ENCODE measurements at places on chromosomes 2 and 18. TPM values are rescaled to one million over a fixed set of nuclear protein-coding genes. Genes with fewer than 3 reads are reported as not detected.
A peak's percentile ranks its signal among the peaks of the same experiment; 100 is the strongest.

Gene PXDN
- 31.2 TPM for total RNA-seq

Gene FER1L5
- total RNA-seq: 0.37 TPM

Gene PCARE
- total RNA-seq: 0.43 TPM

Gene EVA1A
- 96.9 TPM for total RNA-seq

- H3K4me1 ChIP-seq: no peaks in the 10 kb centered on the region
- no peak overlapping the region for H3K4me3 ChIP-seq
- H3K36me3 ChIP-seq: no peaks in the 10 kb centered on the region
- H3K27ac ChIP-seq: no peak overlapping the region
Measured at GRCh38 chr18:67938660-67939059, 422.1 kb upstream of the DSEL start.

- H3K4me3 ChIP-seq: peak overlapping the region; percentile 61
- no peak for DNase-seq
- H3K27me3 ChIP-seq: no peaks in the 10 kb centered on the region
- H3K27ac ChIP-seq: no peak overlapping the region
- no peaks in the 10 kb centered on the region for H3K36me3 ChIP-seq
- peaks cover 29% of the 10 kb centered on the region for H3K4me1 ChIP-seq
Measured at GRCh38 chr2:197707316-197708213, 2.4 kb downstream of the MARS2 start.

GRCh38 chr2:186554429-186554828, 35.4 kb upstream of the ITGAV start:
- H3K27me3 ChIP-seq: no peaks in the 10 kb centered on the region
- no peak overlapping the region for H3K4me3 ChIP-seq
- no peaks in the 10 kb centered on the region for H3K36me3 ChIP-seq
- DNase-seq: no peak
- H3K4me1 ChIP-seq: no peaks in the 10 kb centered on the region

DNA sequence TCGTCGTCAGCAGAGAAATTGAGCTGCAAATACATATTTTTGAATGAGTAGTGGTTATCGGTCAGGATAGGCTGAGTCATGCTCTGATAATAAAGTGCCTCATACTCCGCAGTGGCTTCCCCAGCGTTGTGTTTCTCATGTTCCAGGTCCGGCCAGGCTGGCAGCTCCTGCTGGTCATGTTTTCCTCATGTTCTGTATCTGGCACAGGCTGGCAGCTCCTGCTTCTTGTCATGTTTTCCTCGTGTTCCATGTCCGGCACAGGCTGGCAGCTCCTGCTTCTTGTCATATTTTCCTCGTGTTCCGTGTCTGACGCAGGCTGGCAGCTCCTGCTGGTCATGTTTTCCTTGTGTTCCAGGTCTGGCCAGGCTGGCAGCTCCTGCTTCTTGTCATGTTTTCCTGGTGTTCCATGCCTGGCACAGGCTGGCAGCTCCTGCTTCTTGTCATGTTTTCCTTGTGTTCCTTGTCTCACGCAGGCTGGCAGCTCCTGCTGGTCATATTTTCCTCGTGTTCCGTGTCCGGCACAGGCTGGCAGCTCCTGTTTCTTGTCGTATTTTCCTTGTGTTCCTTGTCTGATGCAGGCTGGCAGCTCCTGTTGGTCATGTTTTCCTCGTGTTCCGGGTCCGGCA, 148.9 kb downstream of the ATP9B start:
- H3K27ac ChIP-seq: no peak overlapping the region
- no peak overlapping the region for H3K4me3 ChIP-seq
- no peaks in the 10 kb centered on the region for H3K36me3 ChIP-seq
- no peak for DNase-seq

DNA sequence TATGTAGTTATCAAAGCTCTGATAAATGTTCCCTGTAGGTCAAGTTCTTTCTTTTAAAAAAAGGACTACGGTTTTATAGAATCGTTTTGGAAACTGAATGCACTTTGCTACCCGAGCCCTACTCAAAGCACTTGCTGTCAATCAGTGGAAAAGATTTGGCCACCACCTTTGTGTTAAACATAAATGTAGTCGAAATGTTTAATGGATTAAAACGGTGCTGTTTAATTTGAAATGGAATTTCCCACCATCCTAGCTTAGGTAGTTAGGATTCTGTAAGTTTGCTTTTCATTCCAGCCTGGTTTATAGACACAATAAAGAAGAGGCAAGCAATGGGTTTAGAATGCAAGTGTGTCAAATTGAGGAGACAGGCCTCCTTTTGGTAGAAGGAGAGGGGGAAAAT, 69.4 kb upstream of the MMADHC start:
- H3K36me3 ChIP-seq: no peaks in the 10 kb centered on the region
- H3K27ac ChIP-seq: no peak overlapping the region
- no peaks in the 10 kb centered on the region for H3K27me3 ChIP-seq
- no peaks in the 10 kb centered on the region for H3K4me1 ChIP-seq

DNA sequence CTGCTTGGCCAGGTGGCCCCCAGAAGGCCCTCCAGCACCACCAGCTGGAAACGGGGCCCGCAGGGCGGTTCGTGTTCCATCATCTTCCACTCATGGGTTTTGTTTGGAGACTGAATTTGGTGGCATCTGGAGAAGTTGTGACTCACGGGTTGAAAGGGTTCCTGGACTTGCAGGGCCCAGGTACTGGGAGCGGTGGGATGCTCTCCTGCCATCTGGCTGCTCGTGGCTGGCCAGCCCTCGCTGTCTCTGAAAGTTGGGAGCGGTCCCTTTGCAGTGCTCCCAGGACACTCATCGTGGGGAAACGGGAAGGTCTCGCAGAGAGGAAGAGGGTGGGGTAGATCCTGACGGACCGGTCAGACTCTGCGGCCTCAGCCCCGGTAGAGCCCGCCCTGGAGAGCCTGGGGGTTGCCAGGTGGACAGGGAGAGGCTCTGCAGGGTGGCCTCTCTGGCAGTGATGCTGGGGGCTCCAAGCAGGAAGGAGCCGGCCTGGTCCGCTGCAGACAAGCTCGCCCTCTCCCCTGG, 47.5 kb downstream of the TWIST2 start:
- no peaks in the 10 kb centered on the region for H3K4me1 ChIP-seq
- DNase-seq: no peak
- no peaks in the 10 kb centered on the region for H3K36me3 ChIP-seq
- H3K27me3 ChIP-seq: no peaks in the 10 kb centered on the region

GRCh38 chr2:200695191-200695590, 109.4 kb downstream of the AOX1 start:
- no peaks in the 10 kb centered on the region for H3K27me3 ChIP-seq
- peak; percentile 37 for DNase-seq
- no peak overlapping the region for H3K4me3 ChIP-seq
- H3K4me1 ChIP-seq: no peaks in the 10 kb centered on the region
- no peak overlapping the region for H3K27ac ChIP-seq
- H3K36me3 ChIP-seq: no peaks in the 10 kb centered on the region

GRCh38 chr2:190759749-190760213, 110.9 kb downstream of the NAB1 start:
- H3K27me3 ChIP-seq: no peaks in the 10 kb centered on the region
- peaks cover 2% of the 10 kb centered on the region for H3K4me1 ChIP-seq
- DNase-seq: no peak
- no peak overlapping the region for H3K4me3 ChIP-seq
- no peaks in the 10 kb centered on the region for H3K36me3 ChIP-seq

DNA sequence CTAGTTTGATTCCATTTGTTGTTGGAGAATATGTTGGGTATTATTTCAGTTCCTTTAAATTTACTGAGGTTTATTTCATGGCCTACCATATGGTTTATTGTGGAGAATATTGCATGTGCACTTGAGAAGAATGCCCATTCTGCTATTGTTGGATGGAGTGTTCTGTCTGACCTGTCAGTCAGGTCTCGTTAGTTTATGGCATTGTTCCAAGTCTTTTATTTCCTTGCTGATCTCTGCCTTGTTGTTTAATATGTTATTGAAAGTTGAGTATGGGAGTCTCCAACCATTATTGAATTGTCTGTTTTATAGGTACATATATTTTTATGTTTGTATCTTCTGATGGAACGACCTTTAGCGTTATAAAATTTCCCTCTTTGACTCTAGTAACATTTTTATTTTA, 86.3 kb downstream of the PTPN4 start:
- H3K4me1 ChIP-seq: no peaks in the 10 kb centered on the region
- DNase-seq: no peak
- no peak overlapping the region for H3K4me3 ChIP-seq
- no peaks in the 10 kb centered on the region for H3K27me3 ChIP-seq

DNA sequence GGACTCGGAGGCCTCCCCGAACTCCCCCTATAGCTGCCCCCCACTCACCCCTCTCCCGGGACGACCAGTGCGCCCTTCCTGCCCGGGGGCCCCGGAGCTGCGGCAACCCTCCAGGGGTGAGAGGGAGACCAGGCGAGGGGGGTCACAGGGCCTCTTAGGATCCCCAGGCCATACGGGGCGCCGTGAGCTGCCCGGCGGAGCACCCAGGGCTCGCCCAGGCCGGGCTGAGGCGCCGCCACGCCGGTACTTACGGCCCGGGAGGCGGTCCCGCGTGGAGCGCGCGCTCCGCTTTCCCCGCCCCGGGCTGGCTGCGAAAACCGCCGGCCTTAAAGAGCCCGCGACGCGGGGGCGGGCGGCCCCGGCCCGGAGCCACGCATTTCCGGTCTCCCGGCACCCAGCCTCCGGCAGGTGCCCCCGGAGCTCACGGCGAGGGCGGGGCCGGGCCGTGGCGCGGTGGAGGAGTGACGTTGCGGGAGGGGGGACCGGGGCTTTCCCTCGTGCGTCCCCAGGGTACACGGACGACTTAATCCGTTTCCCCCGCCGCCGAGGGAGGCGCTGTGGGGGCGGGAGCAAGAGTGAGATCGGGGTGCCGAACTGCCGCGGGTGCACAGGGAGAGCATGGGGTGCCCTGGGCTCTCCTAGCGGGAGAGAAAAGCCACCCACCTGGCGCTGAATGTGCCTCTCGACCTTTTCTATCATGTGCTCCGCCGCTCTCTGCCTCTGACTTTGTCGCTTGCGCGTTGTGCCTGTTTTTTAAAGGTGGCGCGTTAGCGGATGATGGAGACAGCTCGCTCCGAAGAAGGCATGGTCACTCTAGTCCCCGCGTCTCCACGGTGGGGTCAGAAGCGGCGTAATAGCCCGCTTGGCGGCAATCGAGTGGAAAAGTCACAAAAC, at the start of gene METTL21A:
Gene METTL21A (minus strand): TSS at position 381 of the 894 bp plus-strand sequence. CDS start 1,019 bp downstream, outside the sequence.
- peak within 1 kb of the TSS; percentile 96 for H3K27ac ChIP-seq
- no peaks in the 10 kb centered on the region for H3K36me3 ChIP-seq
- peak within 1 kb of the TSS; percentile 85 for H3K4me3 ChIP-seq
- peaks cover 15% of the 10 kb centered on the region for H3K4me1 ChIP-seq

GRCh38 chr2:240850026-240850425, 18.6 kb upstream of the AGXT start:
- H3K4me1 ChIP-seq: no peaks in the 10 kb centered on the region
- H3K27ac ChIP-seq: no peak overlapping the region
- no peak overlapping the region for H3K4me3 ChIP-seq
- DNase-seq: no peak
- no peaks in the 10 kb centered on the region for H3K36me3 ChIP-seq

DNA sequence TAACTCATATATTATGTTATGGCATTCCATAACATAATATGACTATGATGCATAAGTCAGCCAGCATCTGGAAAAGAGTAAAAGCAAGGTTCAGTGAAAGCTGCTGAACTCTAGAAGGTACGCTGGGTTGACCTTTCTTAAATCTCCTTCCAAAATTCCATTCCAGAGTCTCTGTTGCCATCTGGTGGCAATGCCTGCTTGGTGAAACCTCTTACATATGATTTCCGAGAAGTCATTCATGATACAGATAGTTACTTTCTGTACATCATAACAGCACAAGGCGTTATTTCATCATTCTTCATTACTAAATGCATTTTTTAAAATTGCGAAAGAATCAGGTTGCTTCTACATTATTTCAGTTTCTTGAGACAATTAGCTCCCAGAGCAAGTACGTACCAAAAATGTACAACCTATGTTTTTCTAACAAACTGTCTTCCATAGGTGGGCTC, 7.0 kb upstream of the EPG5 start:
- peak; percentile 60 for DNase-seq
- H3K4me1 ChIP-seq: no peaks in the 10 kb centered on the region
- H3K36me3 ChIP-seq: no peaks in the 10 kb centered on the region
- H3K4me3 ChIP-seq: no peak overlapping the region
- H3K27ac ChIP-seq: no peak overlapping the region

GRCh38 chr2:218081695-218082094, 12.6 kb downstream of the RUFY4 start:
- H3K36me3 ChIP-seq: no peaks in the 10 kb centered on the region
- no peak overlapping the region for H3K4me3 ChIP-seq
- no peaks in the 10 kb centered on the region for H3K27me3 ChIP-seq
- no peak overlapping the region for H3K27ac ChIP-seq
- H3K4me1 ChIP-seq: no peaks in the 10 kb centered on the region
- DNase-seq: no peak

- no peak overlapping the region for H3K4me3 ChIP-seq
- H3K27me3 ChIP-seq: no peaks in the 10 kb centered on the region
- H3K4me1 ChIP-seq: peaks cover under 1% of the 10 kb centered on the region
- H3K36me3 ChIP-seq: no peaks in the 10 kb centered on the region
Measured at GRCh38 chr2:88176352-88176984, 6.3 kb downstream of the THNSL2 start.

GRCh38 chr18:23682045-23682444, 7.2 kb upstream of the LAMA3 start:
- H3K4me1 ChIP-seq: peaks cover 7% of the 10 kb centered on the region
- no peaks in the 10 kb centered on the region for H3K27me3 ChIP-seq

GRCh38 chr18:67652288-67652687, 135.8 kb upstream of the DSEL start:
- H3K36me3 ChIP-seq: no peaks in the 10 kb centered on the region
- no peak overlapping the region for H3K27ac ChIP-seq
- no peak for DNase-seq

DNA sequence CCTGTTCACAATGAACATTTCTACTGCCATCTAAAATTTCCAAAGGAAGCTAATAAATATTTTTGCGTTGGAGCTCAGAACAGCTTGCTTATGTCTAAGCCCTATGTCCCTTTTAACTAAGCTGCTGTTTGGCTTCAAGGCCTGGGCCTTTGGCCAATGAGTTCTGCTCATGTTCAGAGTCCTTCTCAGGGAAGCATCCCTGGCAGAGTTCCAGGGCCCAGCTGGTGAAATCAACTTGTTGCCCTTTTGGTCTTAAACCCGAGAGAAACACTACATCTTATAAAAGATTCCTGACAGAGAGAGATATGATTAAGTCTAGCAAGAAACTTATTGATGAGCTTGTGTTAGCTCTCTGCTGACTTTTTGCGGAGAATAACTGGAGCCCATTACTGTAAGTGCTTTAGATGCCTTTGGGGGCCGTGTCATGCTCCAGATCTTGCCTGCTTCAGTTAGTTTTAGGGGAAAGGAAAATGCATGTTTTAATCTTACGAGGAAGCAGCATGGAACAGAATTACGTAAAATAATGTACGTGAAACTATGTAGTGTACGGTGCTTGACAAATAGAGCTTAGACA, 102.5 kb upstream of the NOSTRIN start:
- H3K27ac ChIP-seq: no peak overlapping the region
- no peaks in the 10 kb centered on the region for H3K36me3 ChIP-seq
- H3K27me3 ChIP-seq: no peaks in the 10 kb centered on the region
- H3K4me3 ChIP-seq: no peak overlapping the region

GRCh38 chr2:150211164-150211631, 276.3 kb downstream of the RND3 start:
- DNase-seq: no peak
- H3K36me3 ChIP-seq: no peaks in the 10 kb centered on the region
- H3K27me3 ChIP-seq: no peaks in the 10 kb centered on the region
- no peaks in the 10 kb centered on the region for H3K4me1 ChIP-seq

DNA sequence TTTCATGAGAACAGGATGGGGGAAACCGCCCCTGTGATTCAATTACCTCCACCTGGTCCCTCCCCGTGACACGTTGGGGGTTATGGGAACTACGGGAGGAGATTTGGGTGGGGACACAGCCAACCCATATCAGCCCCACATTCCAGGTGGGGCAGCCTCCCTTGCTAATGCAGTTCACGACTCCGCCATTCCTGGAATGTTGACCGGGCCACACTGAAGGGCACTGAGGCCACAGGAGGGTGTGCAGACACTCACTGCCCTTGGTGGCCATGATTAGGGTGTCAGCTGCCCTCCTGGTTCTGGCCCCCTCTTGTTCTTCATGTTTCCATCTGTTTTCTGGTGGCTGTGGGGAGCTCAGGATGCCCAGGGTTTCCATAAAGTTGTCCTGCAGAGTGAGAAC, 176.3 kb downstream of the TWIST2 start:
- H3K27me3 ChIP-seq: no peaks in the 10 kb centered on the region
- H3K4me3 ChIP-seq: no peak overlapping the region
- H3K4me1 ChIP-seq: no peaks in the 10 kb centered on the region

All from upper lobe of left lung (tissue), 6 donors.